Uterus (tissue), 4 donors: ENCODE measurements at places on chromosomes 3 and 15. TPM values are rescaled to one million over a fixed set of nuclear protein-coding genes. Genes with fewer than 3 reads are reported as not detected.

- DNase-seq, result no peak
These were observed 46.6 kb downstream of the HHLA2 start for GRCh38 chr3:108342837-108343486.

- DNase-seq, result no peak
These were observed 38.3 kb downstream of the CNTN6 start for GRCh38 chr3:1131166-1131565.

GRCh38 chr3:141878326-141878725 lies 1.9 kb downstream of the ATP1B3 start:
- DNase-seq, result no peak

- no peak for DNase-seq
These were observed 24.3 kb downstream of the CACNA2D3 start for GRCh38 chr3:54146506-54147239.

DNA sequence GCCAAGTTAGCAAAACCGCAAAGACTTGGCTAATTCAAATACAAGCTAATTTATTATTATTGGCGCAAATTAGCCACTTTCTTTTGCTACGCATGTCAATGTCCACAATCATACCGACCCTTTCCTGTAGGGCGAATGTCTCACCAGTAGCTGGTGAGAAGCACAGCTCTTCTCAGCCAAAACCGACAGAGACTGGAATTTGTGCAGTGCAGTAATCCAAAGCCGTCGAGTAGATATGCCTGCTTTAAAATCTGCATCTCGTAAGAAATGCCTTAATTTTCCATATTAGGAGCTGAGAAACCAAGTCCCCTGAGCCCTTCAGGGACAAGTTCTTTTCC lies 614 bp upstream of the MINDY2 start:
- DNase-seq, result no peak

- DNase-seq, result no peak
These were observed 47.0 kb downstream of the DHX30 start for GRCh38 chr3:47849699-47850563.

GRCh38 chr15:48984811-48985352 lies 21.2 kb upstream of the SHC4 start:
- DNase-seq, result no peak

GRCh38 chr15:99106417-99107220 lies 1.7 kb downstream of the SYNM start:
- no peak for DNase-seq

DNA sequence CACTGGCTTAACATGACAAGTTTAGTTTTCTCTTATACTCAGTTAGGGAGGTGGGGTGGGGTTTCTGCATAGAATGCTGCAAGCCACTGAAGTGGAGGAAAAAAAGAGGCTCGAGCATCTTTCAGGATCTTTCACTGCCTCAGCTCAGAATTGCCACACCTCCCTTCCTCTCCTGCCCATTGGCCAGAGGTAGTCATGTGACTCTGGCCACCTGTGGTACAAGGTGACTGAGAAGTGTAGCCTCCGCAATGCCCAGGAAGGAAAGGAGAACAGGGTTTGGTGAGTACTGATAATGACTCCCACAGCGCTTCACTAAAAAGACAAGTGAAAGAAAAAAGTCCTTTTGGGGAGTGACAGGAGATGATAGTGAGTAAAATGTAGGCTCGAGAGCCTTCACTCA lies 124.3 kb upstream of the TRIM42 start:
- no peak for DNase-seq

- no peak for DNase-seq
These were observed 26.2 kb upstream of the LARS2 start for GRCh38 chr3:45362161-45362560.

GRCh38 chr15:57854531-57854930 lies 148.0 kb downstream of the POLR2M start:
- no peak for DNase-seq

DNA sequence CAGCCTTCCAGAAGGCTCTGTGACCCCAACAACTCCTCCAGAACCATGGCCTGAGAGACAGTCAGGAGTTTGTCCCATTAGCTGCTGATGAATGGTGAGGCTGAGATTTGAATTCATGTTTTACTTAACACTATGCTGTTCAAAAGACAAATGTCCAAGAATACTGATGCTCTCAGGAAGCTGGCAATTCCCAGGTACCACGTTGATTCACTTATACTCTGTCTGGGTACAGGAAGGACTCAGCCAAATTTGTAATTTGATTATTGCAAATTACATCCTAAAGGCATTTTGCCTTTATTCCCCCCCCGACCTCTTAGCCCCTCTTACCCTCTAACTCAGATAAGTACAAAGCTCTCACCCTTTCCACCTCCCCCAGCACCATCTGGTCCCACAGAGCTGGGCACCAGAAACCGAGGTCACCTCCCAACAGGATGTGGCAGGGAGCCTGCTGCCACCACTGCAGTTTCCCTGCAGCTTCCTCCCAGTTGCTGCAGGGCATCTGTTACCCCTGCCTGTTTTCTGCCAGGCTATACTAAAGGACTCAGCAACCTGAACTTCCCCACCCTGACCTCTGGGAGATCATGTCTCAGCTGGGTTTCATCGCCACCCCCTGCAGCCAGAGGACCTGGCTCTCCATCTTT lies 33.6 kb downstream of the EAF1 start:
- no peak for DNase-seq

DNA sequence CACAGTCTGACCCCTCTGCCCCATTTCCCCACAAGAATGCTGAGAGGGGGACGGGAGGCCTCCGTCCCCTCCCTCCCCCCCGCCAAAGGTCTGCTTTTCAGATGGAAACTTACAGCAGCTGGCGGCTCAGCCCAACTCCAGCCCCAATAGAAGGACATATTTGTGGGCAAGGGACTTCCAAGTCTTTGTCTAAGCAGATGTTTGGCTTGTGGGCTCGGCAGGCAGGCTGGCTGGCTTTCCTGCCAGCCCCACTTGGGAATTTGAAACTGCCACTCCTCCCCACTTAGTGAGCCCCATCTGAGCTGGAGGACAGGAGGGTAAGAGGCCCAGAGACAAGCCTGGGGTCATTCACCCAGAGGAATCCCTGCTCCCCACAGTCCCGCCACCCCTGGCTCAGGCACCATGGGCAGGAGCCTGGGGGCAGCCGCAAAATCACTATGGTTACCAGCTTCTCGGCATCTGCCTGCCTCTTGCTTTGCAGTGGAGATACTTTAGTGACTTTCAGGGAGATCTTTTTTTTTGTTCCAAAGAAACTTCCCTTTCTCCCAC lies 53.6 kb downstream of the LMCD1 start:
- DNase-seq, result peak; percentile 56

DNA sequence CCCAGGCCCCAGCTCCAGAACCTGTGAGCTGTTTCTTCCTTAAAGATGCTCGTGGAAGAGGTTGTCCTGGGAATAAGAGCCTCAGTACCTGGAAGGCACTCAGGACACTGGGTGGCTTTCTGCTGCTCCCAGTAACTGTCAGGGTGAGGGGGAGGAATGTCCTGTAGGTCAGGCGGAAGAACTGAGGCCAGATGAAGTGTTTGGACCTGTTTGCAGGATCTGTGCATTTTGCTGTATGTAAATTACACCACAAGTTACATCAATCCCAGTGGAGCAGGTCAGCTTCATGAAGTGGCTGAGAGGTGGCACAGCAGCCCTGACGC lies 27.1 kb downstream of the HDAC11 start:
- DNase-seq, result no peak

GRCh38 chr3:104846270-104846669 lies 520.4 kb upstream of the ALCAM start:
- no peak for DNase-seq

GRCh38 chr3:81040107-81040506 lies 721.3 kb downstream of the GBE1 start:
- DNase-seq, result no peak

DNA sequence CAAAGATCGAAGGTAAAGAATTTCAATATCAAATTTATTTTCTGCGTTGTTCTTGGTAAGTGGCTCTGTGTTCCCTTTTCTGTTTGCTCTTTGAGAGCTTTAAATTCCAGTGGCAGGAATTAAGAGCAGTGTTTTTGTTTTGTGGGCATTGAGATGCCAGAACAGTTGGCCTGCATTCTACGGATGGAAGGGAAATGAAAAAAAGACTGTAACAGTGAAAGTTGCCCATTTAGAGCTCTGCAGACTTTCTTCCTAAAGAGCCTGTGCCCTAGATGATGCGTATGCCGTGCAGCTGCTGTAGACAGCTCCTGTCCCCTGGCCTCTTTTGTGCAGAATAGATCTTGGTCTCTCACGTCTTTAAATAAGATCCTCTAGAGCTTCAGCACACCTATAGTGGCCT lies 58.8 kb downstream of the KAT2B start:
- DNase-seq, result no peak

DNA sequence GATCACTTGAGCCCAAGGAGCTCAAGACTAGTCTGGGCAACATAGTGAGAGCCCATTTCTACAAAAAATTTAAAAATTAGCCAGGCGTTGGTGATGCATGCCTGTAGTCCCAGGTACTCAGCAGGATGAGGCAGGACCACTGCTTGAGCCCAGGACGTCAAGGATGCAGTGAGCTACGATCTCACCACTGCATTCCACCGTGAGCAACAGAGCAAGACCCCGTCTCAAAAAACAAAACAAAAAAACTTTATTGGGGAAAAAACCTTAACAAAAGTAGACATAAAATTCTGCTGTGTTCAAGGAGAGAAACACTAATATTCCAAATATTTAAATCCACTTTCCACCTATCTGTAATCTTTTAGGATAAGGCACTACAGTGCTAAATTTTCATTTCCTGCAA lies 20.8 kb downstream of the SETD2 start:
- no peak for DNase-seq

- no peak for DNase-seq
These were observed 434.5 kb upstream of the RGMA start for GRCh38 chr15:93523481-93523880.

GRCh38 chr3:101270149-101270548 lies 50.2 kb downstream of the IMPG2 start:
- DNase-seq, result no peak

- no peak for DNase-seq
These were observed 72.5 kb downstream of the VPS8 start for GRCh38 chr3:184884359-184885017.

- no peak for DNase-seq
These were observed 163.2 kb downstream of the NSUN3 start for GRCh38 chr3:94226078-94226477.

DNA sequence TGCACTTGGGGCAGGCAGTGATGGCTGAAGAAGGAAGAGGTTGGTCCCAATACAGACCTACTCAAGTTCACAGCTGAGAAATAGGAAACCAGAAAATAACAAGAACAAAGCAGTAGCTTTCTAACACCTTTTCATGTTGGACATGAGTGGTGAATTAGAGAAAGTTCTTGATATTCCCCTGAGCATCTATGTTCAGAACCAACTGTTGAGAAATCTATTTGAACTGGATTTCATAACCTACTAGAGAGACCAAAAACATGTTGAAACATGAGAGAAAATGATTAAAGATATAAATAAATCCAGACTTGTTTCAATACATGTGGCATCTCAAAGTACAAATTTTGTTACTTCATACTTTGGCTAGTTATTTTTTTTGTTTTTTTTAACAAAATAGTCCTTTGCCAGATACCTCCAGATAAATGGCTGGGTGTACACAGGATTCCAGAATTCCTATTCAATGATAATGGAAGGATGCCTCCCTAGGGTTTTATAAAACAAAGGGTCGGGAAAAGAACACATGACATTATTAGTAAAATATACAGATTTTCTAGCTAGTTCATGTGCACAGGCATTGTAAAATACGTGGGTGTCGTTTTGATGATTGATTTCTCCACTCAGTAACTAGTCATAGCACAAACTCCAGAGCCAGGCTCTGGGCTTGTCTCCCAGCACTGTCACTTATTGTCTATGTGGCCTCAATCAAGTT lies 34.4 kb upstream of the TNFSF10 start:
- no peak for DNase-seq

DNA sequence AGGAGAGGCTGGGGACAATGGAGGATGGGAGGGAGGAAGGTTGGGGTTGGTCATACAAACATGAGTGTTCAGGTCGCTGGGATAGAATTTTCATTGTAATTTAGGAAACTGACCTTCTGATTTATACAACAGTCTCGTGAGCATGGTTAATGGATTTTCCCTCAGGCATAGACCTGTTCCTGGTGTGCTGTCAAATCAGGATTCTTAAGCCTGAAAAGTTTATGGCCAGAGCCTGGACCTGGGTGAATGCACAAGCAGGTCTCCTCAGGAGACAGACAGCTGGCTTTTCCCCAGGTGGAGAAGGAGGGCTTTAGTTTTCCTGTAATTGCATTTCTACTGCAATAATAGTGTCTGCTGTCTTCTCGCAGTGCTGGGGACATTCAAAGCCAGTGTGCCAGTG lies 338.0 kb downstream of the SHQ1 start:
- DNase-seq, result no peak

DNA sequence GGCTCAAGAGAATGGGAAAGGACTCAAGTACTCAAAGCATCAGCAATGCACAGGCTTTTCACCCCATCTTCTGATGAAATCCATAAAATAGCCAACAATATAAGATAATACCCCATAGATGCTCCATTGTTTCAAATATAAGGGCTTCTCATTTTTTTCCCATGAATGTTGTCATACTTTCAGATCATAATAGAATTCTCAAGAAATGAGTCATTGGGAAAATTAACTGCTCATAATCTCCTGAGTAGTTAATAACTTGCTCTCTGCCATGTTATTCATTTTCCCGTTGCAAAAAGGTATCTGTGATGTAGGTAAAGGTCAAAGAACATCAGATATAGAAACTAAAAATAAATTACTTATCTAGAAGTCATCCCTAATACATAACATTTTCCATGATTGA lies 121.9 kb downstream of the NSUN3 start:
- no peak for DNase-seq

DNA sequence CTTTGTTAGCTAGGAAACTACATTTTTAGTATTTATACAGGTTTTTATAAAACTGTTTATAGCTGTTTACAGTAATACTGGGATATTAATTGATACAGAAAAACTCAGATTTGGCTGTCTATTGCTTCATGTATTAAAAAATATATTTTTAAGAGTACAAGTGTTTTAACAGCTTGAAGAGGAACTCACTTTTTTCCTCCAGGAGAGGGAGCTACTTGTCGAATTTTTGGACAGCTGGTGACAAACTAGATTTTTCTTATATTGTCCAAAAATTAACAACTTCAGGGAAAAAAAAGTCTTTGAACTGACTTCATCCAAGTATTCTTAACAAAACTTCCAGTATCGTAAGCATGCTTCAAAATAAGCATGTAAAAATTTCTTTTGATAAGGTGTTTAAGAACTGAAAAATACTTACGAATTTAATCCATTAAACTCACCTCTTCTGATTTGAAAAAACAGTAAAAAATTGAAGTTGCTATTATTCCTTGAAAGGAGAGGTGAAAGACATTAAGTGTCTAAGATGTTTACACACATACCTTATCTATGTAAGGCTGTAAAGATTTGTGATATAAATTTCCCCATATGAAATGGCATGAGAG lies 4.0 kb downstream of the DIPK2A start:
- DNase-seq, result no peak

The FANCI gene
- 40.4 TPM for total RNA-seq

The NPAP1 gene
- total RNA-seq, result not detected

The CCDC32 gene
- total RNA-seq, result 24.3 TPM

The HCN4 gene
- 0.07 TPM for total RNA-seq

The COL6A5 gene
- total RNA-seq, result not detected

The ITIH1 gene
- not detected for total RNA-seq

The FGF7 gene
- 137 TPM for total RNA-seq

The ADGRG7 gene
- 0.70 TPM for total RNA-seq

The MFSD1 gene
- 103 TPM for total RNA-seq

The EOMES gene
- total RNA-seq, result not detected

The CYP8B1 gene
- not detected for total RNA-seq

The PLA2G4D gene
- 0.07 TPM for total RNA-seq

The LRRC2 gene
- 7.9 TPM for total RNA-seq

The NDN gene
- total RNA-seq, result 64.6 TPM

The TFRC gene
- 55.0 TPM for total RNA-seq

The ACAN gene
- total RNA-seq, result not detected
